ENCODE measurements at places on chromosomes 1 and 21.

DNA sequence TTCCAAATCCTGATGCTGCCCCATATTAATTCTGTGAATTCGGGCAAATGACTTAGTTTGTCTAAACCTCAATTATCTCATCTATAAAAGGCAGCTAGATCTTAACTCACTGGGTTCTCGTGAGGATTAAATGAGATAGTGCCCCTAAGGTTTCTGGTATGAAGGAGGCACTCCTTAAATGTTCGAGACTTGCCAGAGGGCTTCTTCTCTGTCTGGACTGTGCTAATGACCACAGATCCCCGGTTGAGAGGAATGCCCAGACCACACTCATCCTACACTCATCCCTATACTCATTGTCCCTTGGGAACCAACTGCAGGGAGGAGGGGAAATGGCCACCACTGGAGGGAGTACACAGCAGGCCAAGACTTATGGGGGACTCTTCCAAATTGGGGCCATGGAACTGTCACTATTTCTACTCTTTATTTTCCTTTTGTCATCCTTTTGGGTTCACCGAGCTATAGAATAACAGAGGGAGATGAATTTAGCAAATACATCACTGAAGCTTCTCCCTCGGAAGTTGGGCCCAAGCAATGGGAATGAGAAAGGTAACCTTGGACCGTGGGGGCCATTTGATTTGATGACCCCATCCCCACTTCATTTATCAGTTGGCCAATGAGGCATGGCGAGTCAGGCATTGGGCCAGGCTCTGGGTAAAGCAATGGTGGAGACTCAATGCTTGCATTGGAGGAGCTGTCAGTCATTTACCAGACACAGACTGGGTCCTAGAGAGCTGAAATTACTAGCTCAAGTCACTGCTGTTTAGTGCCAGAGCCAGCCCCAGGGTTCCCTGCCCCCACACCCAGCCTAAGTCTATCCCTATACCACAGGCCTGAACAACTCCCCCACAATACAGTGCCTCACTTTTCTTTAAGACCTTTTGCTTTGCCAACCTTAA is 5.1 kb downstream of the ATF3 start:
- no peak for DNase-seq

DNA sequence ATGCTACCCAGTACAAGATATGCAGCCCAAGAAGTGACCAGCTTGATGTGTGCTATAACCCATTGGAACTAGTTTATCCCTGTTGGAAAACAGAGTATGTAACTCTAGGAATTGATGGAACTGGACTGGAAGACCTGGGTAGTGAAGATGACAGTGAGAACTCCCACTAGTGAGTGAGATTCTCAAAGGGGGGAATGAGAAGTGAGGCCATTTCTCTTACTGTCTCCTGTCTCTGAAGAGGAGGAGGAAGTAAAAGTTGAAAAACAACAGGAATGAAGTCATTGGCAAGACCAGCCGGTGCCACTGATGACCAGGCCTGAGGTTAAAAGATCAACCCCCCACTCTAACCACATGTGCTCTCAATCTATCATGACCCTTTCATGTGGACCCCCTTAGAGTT is 20.9 kb downstream of the PLA2G2F start:
- DNase-seq = no peak

GRCh38 chr1:32953495-32953894 is 11.1 kb downstream of the RNF19B start:
- no peak for DNase-seq

- DNase-seq = no peak
Observed at GRCh38 chr1:204126386-204126785, 25.5 kb downstream of the ETNK2 start.

GRCh38 chr1:32742956-32743355 is 40.4 kb upstream of the SYNC start:
- no peak for DNase-seq

- no peak for DNase-seq
Observed at GRCh38 chr1:70043804-70044203, 161.6 kb downstream of the LRRC40 start.

DNA sequence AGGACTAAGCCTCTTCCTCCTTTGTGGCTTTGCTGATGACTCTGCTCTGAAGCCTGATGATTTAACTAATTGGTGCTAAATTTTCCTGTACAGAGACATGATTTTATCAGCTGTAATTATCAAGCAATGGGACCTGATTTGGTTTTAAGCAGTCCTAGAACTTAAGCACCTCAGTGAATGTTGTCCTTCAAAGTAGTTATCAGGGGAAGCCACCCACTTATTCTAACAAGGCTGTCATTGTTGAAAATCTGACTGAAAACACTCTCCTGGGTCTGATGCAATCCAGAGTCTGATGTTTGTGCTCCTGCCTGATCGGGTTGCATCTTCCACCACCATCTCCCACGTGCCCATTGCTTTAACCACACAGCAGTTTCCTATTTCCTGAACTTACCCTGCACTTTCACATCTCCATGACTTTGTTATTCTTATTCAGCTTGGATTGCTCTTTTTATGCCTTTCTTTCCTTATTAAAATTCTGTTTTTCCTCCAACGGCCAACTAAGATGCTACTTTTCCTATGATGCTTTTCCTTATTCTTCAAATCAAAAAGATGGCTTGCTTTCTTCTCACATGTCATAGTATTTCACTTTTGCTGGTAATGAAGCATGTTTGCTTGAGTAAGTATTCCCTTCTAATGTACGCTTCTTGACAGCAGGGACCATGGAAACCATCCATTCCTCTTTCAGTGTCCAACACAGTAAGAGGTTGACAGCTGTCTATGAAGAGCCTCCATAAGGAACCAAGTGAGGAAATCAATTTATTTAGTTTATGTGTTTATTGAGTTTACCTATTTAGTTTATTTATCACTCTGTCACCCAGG is 55.0 kb downstream of the S1PR1 start:
- DNase-seq = peak; percentile 50

DNA sequence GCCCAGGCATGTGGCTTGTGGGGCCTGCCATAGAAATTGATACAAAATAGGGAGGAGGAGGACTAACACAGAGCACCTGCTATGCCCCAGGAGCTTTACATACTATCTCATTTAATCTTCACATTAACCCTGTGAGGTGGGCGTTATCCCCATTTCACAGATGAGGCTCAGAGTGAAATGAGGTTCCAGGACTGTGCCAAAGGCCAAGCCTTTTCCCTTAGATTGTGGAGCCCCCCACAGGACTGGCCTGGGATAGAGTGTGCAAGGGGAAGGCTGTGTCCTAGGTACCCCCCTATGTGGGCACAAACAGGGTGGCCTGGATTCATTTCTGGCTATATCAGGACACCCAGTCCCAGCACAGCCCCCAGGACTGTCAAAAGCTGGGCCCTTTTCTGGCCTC is 2.2 kb upstream of the DDOST start:
- no peak for DNase-seq
